ENCODE measurements at places on chromosomes 2 and 18. TPM values are rescaled to one million over a fixed set of nuclear protein-coding genes. Genes with fewer than 3 reads are reported as not detected.

The L3MBTL4 gene
- total RNA-seq: 0.70 TPM

The TTC39C gene
- total RNA-seq: 9.2 TPM

DNA sequence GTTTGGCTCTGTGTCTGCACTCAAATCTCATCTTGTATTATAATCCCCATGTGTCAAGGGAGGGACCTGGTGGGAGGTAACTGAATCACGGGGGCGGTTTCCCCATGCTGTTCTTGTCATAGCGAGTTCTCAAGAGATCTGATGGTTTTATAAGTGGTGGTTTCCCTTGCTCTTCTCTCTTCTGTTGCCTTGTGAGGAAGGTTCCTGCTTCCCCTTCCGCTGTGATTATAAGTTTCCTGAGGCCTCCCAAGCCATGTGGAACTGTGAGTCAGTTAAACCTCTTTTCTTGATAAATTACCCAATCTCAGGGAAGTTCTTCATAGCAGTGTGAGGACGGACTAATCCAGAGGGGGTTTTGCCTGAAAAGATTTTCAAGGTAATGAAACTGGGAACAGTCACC lies 245.4 kb downstream of the GALR1 start:
- DNase-seq: no peak

- DNase-seq: no peak
These were observed 34.4 kb upstream of the PKDCC start for GRCh38 chr2:42013409-42013808.

- peak; percentile 14 for DNase-seq
These were observed 107.4 kb upstream of the GLI2 start for GRCh38 chr2:120628248-120628647.

DNA sequence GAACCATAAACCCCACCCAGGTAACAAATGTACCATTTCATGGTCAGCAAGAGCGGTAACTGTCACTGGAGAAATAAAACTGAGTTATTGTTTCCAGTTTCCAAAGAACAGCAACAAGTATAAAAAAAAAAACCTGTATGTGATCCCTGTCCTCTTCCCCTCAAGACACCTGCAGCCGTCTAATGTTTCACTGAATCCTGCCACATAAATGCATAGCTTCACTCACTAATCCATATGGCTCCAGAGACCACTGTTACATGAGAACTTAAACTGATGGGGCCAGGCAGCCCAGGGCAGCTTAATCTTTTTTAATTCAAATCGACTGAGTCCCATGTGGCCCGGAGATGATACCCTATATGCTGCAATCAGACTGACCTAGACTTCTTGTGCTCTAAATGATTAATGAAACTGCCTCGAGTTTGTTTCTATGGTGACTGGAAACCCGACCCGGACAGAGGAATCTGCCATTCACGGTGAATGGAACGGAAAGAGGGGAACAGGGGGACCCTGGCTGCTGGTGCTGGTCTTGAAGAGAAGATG lies 60.9 kb upstream of the SIX2 start:
- DNase-seq: no peak

GRCh38 chr2:30741576-30741975 lies 65.7 kb downstream of the CAPN13 start:
- DNase-seq: no peak

- no peak for DNase-seq
These were observed 46.4 kb downstream of the ACYP2 start for GRCh38 chr2:54161660-54162424.

The LYG1 gene
- total RNA-seq: 0.57 TPM

- peak; percentile 88 for DNase-seq
These were observed 14.0 kb downstream of the TMEM127 start for GRCh38 chr2:96251721-96252292.

- no peak for DNase-seq
These were observed 480.2 kb upstream of the ACVR2A start for GRCh38 chr2:147364597-147364996.

The CNGA3 gene
- not detected for total RNA-seq

DNA sequence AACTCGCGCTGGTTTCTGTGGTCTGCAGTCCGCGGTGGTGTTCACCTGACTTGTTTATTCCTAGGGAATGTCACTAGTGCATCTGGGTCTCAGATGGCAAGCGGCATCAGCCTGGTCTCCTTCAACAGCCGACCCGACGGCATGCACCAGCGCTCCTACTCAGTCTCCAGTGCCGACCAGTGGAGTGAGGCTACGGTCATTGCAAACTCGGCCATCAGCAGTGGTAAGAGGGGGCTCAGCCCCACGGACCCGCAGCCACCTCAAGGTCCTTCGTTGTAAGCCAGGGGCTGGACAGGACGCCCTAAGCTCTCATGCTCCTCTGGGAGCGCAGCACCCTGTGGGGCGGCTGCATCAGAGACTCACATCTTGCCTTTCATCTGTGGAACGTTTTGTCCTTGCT lies 237.5 kb downstream of the GBX2 start:
- no peak for DNase-seq

The MEIS1 gene
- total RNA-seq: 24.7 TPM

GRCh38 chr2:105519516-105519915 lies 120.7 kb upstream of the FHL2 start:
- DNase-seq: no peak

DNA sequence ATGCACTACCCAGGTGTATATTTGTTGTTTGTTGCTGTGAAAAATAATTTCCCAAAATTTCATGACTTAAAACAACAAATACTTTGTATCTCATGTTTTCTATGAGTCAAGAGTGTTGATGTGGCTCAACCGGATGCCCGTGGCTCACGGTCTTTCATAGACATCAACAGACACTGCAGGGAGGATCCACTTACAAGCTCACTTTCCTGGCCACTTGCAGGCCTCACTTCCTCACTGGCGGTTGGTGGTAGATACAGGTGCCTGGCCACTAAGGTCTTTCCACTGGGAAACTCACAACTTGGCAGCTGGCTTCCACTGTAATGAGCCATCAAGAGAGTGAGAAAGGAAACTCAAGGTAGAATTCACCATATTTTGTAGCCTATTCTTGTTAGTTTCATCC lies 662.9 kb downstream of the IRS1 start:
- DNase-seq: peak; percentile 77

DNA sequence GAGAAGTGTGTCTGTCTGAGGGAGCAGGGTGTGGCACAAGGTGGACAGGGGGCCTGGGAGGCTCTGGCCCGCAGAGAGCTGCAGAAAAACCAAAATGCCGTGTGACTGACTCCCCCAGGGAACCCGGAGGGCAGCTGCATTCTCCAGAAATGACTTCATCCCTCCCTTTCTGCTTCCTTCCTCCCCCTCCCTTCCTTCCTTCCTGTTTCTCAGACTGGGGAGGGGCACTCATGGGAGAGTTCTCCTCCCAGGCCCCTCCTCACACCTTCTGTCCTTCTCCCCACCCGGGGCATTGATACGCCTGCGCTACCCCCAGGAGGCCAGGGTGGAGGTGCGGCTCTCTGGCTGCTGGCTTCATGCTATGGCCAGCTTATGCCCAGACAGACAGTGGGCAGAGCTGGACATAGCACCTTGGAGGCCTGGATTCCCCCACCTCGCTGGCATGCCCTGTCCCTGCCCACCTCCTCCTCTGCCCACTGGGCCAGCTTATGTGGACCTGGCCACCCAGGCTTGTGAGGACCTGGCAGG lies 8.2 kb upstream of the GPR17 start:
- no peak for DNase-seq

The PRSS56 gene
- not detected for total RNA-seq

- no peak for DNase-seq
These were observed 40.7 kb downstream of the TMEM163 start for GRCh38 chr2:134677856-134678756.

GRCh38 chr2:24359129-24360049 lies 947 bp downstream of the ITSN2 start:
- DNase-seq: peak; percentile 80

DNA sequence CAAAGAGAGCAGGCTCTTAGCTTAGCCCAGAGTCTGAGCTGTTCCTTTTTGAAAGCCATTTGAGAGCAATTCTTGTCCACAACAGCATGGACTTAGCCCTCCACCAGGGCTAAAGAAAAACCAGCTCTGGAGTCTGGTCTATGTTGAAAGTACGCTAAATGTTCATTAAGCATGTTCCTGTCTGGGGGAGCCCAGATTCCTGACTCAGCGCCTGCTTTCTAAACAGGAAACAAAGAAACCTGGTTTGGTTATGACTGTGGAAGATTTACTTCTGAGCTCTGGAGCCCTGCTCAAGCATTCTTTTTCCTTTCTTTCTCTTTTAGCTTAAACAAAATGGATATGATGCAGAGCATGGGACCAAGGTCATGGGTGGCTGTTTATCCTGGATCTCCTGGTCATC lies 279.8 kb downstream of the RBM43 start:
- no peak for DNase-seq

- DNase-seq: no peak
These were observed 157.7 kb downstream of the COL4A4 start for GRCh38 chr2:227006189-227006897.

DNA sequence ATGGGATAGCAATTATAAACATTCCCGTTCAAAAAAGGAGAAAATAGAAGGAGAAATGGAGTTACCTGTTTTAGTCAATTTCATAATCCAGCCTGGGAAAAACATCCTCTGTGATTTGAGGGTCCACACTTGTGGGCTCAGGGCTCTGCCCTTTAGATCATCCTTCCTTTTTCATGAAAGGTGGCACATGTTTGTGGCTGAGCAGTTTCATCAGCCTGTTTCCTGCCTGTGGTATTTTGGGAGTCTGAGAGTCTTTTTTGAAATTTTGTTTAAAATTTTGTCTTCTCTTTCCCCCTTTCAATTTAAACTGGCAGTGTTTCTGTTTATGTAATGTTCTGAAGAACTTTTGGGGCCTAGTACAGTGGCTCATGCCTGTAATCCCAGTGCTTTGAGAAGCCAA lies 84.0 kb downstream of the KIAA1328 start:
- DNase-seq: no peak

DNA sequence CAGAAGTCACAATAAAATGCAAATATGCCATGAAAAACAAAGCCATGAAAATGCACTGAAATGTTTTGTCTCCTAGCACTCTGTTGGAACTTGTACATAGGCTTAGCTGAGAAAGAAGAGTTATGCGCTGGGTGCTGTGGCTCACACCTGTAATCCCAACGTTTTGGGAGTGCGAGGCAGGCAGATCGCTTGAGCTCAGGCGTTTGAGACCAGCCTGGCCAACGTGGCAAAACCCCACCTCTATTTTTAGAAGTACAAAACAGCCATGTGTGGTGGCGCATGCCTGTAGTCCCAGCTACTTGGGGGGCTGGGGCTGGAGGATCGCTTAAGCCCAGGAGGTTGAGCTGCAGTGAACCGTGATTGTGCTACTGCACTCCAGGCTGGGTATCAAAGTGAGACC lies 39.9 kb downstream of the IRS1 start:
- DNase-seq: no peak

The HAT1 gene
- total RNA-seq: 32.7 TPM

The IL1B gene
- total RNA-seq: 0.48 TPM

GRCh38 chr2:127759931-127760330 lies 51.0 kb downstream of the WDR33 start:
- no peak for DNase-seq

GRCh38 chr2:55923091-55923981 lies at the start of gene EFEMP1:
TSS of gene EFEMP1 (minus strand) at chr2:55923782. CDS start at chr2:55922440, 1,342 bp downstream.
- no peak for DNase-seq

- no peak for DNase-seq
These were observed 626.5 kb downstream of the ZEB2 start for GRCh38 chr2:143893371-143893770.

DNA sequence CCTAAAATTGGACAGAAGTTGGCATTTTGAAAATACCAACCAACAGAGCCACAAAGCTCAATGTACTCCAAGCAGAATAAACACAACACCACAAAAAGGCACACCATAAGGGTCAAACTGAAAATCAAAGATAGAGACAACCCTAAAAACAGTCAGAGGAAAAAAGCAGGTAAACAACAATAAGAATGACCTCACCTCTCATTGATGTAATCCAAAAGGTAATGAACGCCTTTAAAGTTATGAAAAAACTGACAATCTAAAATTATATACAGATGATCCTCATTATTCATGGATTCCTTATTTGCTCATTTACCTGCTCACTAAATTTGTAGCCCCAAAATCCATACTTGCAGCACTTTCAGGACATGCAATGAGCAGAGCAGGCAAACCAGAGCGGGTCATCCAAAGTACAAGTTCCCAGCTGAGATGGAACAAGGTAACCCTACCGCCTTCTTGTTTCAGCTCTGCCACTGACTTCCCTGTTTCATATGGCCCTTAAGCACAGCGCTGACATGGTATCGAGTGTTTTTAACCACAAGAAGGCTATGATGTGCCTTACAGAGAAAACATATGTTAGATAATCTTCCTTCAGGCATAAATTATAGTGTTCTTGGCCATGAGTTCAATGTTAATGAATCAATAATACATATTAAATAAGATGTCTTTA lies 17.0 kb downstream of the RTN4 start:
- no peak for DNase-seq

GRCh38 chr2:227717687-227718567 lies at the start of gene SLC19A3:
TSS of gene SLC19A3 (minus strand) at chr2:227718028. CDS start at chr2:227702318, 15,710 bp downstream.
- DNase-seq: peak; percentile 81

GRCh38 chr18:44903327-44903726 lies 222.6 kb downstream of the SETBP1 start:
- DNase-seq: no peak

DNA sequence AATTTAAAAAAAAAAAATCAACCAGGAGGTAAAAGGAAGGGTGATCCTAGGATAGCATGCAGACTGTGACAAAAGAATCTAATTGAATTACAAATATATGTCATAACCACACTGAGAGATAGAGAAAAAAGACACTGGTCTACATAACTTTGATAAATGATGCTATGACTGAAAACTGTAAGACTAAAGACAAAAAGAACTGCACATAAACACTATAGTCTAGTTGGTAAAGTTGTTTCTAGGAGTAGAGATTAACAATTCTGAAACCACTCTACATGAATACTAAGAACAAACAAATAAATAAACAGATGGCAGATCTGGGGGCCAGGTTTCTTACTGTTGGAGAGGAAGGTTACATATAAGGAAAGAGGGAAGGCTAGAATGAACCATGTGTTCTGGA lies 14.6 kb upstream of the CHAC2 start:
- DNase-seq: no peak

DNA sequence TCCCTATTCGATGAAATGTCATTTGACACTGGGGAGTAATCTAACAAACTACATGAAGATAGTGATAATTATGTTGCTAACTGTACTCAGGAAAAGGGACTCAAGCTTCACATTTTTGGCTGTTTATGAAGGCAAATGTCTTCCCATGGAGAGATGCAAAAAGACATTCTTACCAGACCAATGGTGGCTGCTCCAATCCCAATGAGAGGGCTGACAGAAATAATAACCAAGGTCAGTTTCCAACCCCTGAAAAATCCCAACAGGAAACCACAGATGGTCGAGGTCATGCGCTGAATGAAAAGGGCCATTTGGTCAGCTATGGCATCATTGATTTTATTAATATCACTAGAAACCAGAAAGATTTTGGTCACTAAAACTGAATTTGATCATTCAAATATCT lies 37.6 kb downstream of the ABCB11 start:
- no peak for DNase-seq

GRCh38 chr2:363824-364470 lies 76.1 kb upstream of the ALKAL2 start:
- DNase-seq: no peak

The CYP27A1 gene
- total RNA-seq: 5.2 TPM

Measured in cardiac septum (tissue), 1 donor.